ENCODE measurements at places on chromosomes 2 and 18. TPM values are rescaled to one million over a fixed set of nuclear protein-coding genes. Genes with fewer than 3 reads are reported as not detected.

RND3 gene
- 51.2 TPM for total RNA-seq

SULT6B1 gene
- total RNA-seq = not detected

VIT gene
- total RNA-seq = 9.6 TPM

SLC4A3 gene
- 5.5 TPM for total RNA-seq

CIB4 gene
- total RNA-seq = not detected

SP5 gene
- 5.0 TPM for total RNA-seq

FAP gene
- 89.1 TPM for total RNA-seq

CCDC148 gene
- total RNA-seq = 1.2 TPM

CNNM4 gene
- 14.9 TPM for total RNA-seq

LIMS3 gene
- total RNA-seq = 2.1 TPM

MAP3K19 gene
- total RNA-seq = not detected

OXER1 gene
- 2.2 TPM for total RNA-seq

PLGLB2 gene
- total RNA-seq = 0.80 TPM

IL1RL1 gene
- total RNA-seq = 0.31 TPM

DSG4 gene
- total RNA-seq = not detected

PMAIP1 gene
- 27.4 TPM for total RNA-seq

HOXD1 gene
- 0.71 TPM for total RNA-seq

MYO1B gene
- 94.1 TPM for total RNA-seq

CYP27C1 gene
- total RNA-seq = 2.3 TPM

ST8SIA5 gene
- 1.0 TPM for total RNA-seq

FARSB gene
- 14.6 TPM for total RNA-seq

MYOM1 gene
- 377 TPM for total RNA-seq

CNDP1 gene
- total RNA-seq = 0.13 TPM

AAK1 gene
- total RNA-seq = 16.6 TPM

TYMS gene
- total RNA-seq = 19.7 TPM

CCDC178 gene
- total RNA-seq = 0.58 TPM

FRZB gene
- 19.2 TPM for total RNA-seq

CHAC2 gene
- 1.4 TPM for total RNA-seq

DCDC2C gene
- 0.18 TPM for total RNA-seq

OSBPL6 gene
- 3.3 TPM for total RNA-seq

RAB6D gene
- 0.09 TPM for total RNA-seq

SDC1 gene
- total RNA-seq = 8.4 TPM

CCDC102B gene
- total RNA-seq = 30.9 TPM

SMYD1 gene
- 169 TPM for total RNA-seq

PER2 gene
- 3.1 TPM for total RNA-seq

REG3G gene
- total RNA-seq = not detected

RFTN2 gene
- total RNA-seq = 24.9 TPM

MC5R gene
- total RNA-seq = 2.9 TPM

DSC2 gene
- 3.5 TPM for total RNA-seq

PROC gene
- 0.04 TPM for total RNA-seq

HTR2B gene
- 0.22 TPM for total RNA-seq

TMX3 gene
- total RNA-seq = 40.0 TPM

SKOR2 gene
- total RNA-seq = not detected

ADRA2B gene
- total RNA-seq = 2.3 TPM

SERPINB13 gene
- total RNA-seq = not detected

IL37 gene
- total RNA-seq = not detected

SLC23A3 gene
- total RNA-seq = 1.5 TPM

C2orf81 gene
- 1.4 TPM for total RNA-seq

RHOB gene
- 148 TPM for total RNA-seq

EPHA4 gene
- total RNA-seq = 25.8 TPM

UGT1A8 gene
- not detected for total RNA-seq

TOGARAM2 gene
- total RNA-seq = 1.2 TPM

HOXD11 gene
- 0.04 TPM for total RNA-seq

LDLRAD4 gene
- 20.8 TPM for total RNA-seq

TMEM178A gene
- total RNA-seq = 5.7 TPM

BOLL gene
- total RNA-seq = 0.62 TPM

TTC21B gene
- total RNA-seq = 25.5 TPM

TXNDC2 gene
- total RNA-seq = 0.04 TPM

All from muscle of leg (tissue), 16 donors.